T-helper 22 cell (primary cell): ENCODE measurements at places on chromosomes 6 and 20.

DNA sequence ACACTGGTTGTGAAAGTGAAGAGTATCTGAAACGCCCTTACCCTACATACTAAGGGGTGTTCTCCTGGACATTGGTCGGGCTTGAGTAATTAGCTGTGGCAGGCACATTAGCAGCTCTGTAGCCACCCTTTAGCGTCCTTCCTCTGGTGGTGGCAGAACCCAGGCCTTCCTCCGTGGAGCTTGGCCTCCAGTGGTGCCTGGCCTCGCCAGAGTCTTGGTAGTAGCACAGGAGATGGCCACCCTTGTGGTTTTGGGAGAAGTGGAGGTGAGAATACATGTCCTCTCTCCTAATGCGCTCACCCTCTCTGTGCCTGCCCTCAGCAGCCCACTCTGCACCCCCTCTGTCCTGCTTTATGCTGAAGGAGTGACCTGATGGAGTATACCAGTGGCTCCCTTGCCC, 17.6 kb upstream of the UQCC2 start:
- DNase-seq: no peak

GRCh38 chr6:155495011-155495768, 39.6 kb upstream of the NOX3 start:
- no peak for DNase-seq

- no peak for DNase-seq
These were observed 61.8 kb downstream of the NFATC2 start for GRCh38 chr20:51480507-51481270.

- no peak for DNase-seq
These were observed 20.0 kb upstream of the ASXL1 start for GRCh38 chr20:32337937-32338661.

DNA sequence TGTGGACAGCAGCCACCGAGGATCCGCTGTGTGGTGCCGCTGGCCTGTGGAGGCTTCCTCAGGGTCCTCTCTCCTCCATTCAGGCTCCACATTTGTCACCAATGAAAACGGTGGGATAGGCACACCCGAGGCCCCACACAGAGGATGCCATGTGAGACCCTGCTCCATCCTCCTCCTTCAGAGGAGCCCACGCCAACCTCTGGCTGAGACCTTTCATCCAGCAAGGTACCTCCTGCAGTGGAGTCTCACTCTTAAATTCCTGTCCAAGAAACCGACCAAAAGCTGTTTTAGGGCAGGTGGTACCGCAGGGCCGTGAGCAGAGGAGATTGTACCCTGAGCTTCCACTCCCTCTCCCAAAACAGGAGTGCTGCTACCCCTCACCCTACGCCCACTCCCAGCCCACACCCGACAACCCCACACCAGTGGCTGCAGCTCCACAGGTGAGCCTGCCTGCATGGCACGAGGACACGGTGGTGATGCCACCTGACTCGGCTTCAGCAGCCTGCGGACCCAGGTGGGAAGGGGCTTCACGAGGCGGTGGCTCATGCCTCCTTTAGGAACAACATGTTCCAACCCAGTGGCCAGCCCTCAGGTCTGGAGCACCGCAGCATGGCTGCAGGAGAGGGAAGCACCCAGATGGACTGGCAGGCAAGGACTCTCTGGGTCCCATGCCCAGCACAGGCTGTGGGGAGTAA, 237.6 kb upstream of the AFDN start:
- no peak for DNase-seq

GRCh38 chr6:29958921-29959320, 16.6 kb downstream of the HLA-A start:
- no peak for DNase-seq

- no peak for DNase-seq
These were observed 36.0 kb upstream of the KLHL31 start for GRCh38 chr6:53701333-53702218.

GRCh38 chr20:54353292-54353691, 122.1 kb upstream of the DOK5 start:
- no peak for DNase-seq

DNA sequence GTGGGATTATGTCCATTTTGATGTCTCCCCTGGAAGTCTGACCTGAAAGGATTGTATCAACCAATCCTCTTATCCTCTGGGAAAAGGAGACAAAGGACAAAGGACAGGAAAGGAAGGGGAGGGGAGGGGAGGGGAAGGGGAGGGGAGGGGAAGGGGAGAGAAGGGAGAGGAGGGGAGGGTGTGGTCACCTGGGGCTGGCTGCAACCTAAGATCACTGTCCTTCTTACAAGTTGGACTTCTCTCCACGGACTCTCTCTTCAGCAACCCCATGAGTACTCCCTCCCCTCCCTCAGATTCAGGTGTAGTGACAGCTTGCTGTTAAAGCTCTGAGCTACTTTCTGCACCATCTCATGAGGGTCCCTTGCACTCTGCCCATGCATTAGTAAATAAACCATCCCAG, 58.9 kb upstream of the KLHL31 start:
- no peak for DNase-seq

DNA sequence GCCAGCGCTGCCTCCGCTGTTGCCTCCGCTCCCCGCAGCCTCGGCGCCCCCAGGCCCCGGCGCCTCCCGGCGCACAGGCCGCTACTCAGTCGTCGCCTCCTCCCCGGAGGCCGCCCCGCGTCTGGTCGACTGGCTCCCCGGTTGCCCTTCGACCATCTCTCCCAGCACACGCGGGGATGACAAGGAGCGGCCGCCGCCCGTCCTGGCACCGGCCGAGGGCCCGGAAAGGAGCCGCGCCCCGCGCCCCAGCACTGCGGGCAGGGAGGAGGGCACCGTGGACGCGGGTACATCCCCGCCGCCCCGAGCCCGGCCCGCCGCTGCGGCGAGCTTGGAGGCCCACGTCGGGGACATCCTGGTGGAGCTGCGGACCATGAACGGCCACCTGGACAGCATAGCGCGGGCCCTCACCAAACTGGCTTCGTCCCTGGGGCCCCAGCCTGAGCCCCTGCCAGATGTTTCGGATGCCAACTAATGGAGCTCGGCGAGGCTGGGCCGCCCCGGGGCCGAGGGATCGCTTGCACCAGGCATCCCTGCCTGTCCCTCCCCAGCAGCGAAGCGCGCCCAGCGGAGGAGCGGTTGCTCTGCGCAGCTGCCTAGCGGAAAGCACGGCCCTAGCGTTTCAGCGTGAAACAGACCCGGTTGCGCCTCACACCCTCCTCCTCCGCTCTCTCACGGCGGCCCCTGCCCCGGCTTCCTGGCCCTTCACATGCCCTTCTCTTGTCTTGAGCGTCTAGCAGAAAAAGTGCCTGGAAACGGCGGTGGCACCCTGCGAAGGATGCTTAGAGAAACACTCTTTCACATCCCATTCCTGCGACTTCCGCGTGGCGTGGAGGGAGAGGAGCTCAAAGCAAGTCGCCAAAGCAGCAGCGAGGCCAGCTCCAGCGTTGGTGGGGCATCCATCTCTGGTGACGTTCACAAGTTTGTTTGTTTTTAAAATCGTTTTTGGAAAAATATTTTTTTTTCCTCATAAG, 285.8 kb upstream of the SUPT3H start:
- DNase-seq: no peak

GRCh38 chr6:78746457-78746856, 120.9 kb upstream of the IRAK1BP1 start:
- no peak for DNase-seq

- no peak for DNase-seq
These were observed 14.7 kb upstream of the ZNF831 start for GRCh38 chr20:59148701-59149493.

GRCh38 chr6:73481969-73482368, 20.4 kb downstream of the MTO1 start:
- DNase-seq: no peak

GRCh38 chr6:109103942-109104341, 8.6 kb downstream of the CEP57L1 start:
- DNase-seq: no peak

DNA sequence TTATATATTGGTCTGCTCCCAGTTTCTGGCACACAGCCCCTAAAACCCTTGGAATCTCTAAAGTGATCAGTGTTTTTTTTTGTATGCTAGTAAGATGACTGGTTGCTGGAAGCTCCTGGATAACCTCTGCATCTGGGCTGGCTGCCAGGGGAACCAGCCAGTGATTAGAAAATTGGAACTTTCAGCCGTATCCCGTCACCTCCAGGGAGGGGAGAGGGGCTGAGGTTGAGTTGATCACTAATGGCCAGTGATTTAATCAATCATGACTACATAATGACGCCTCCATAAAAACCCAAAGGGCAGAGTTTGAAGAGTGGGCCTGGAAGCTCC, 48.0 kb upstream of the NOP56 start:
- no peak for DNase-seq

DNA sequence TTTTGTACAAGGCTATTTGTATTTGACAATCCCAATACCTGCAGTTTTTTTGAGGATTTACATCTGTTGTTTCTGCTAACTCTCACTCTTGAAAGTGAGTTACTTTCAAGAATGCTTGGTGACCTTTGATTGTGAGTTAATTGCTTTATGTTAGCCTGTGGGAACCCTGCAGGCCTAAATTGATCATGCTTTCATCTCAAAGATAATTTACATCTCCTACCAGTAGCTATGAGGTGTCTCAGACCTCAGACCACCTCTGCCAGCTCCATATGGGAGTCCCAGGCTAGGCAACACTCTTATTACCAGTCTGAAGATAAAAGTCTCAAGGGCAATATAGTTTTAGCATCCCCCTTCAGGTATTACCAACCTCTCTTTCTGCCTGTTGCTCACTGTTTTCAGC, 116.4 kb upstream of the THEMIS start:
- no peak for DNase-seq

DNA sequence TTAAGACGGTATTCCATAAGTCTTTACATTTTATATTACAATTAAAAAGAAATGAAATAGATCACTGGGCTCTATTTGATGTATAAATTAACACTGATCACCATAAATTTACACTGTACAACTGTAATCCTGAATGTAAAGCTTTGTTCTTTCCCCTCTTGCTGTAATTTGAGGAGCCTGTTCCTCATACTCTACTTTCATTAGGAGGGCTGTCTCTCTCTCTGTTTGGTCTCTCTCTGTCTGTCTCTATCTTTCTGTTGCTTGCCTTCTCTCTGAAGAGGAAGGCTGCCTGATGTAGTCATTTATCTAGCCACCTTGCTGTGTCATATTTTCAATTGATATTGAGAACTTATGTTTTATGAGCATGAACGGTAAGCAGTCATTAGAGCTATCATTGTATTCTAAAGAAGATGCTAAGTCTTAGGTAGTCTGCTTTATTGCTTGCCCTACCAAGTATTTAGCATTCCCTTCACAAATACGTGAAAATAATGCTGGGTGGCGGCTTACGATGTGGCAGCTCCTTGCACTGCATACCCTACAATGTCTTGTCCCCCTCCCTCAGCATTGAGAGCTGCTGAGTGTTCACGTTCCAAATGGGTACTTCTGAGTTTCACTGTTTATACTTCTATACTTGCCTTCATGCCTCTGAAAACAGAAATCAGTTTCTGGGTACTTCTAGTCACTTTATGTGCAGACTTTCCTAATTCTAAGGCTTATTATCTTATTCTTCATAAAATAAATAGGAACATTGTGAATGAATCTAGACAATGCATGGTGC, 205.5 kb downstream of the NKAIN2 start:
- DNase-seq: no peak

- no peak for DNase-seq
These were observed 103.9 kb upstream of the SASH1 start for GRCh38 chr6:148238713-148239112.

DNA sequence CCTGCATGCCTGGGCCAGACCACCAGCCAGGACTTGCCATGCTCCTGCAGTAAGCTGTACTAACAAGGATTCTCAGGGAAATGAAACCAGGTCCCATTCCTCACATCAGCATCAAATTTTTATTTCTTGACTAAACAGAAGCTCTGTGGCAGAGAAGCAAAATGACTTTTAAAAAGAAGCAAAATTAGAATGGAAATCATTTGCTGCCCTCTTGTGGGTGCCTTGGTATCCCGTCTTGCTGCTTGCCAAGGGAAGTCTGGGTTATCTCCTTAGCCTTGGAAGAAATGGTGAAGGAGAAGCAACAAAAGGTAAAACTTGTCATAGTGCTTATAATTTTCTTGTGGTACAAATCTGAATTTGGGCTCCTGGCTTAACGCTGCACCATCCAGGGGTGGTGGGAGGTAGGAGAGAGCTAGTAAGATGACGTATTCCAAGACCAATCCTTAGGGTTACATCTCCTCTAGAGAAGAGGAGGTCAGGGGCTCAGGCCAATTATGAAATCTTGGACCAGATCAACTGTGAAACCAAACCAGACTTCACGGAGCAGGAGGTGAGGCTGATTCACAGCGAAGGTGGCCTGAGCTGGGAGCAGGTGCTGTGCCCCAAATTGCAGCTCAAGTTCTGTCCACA, 107.5 kb downstream of the FAXC start:
- no peak for DNase-seq

- no peak for DNase-seq
These were observed 168.1 kb upstream of the TOP1 start for GRCh38 chr20:40860487-40860902.

DNA sequence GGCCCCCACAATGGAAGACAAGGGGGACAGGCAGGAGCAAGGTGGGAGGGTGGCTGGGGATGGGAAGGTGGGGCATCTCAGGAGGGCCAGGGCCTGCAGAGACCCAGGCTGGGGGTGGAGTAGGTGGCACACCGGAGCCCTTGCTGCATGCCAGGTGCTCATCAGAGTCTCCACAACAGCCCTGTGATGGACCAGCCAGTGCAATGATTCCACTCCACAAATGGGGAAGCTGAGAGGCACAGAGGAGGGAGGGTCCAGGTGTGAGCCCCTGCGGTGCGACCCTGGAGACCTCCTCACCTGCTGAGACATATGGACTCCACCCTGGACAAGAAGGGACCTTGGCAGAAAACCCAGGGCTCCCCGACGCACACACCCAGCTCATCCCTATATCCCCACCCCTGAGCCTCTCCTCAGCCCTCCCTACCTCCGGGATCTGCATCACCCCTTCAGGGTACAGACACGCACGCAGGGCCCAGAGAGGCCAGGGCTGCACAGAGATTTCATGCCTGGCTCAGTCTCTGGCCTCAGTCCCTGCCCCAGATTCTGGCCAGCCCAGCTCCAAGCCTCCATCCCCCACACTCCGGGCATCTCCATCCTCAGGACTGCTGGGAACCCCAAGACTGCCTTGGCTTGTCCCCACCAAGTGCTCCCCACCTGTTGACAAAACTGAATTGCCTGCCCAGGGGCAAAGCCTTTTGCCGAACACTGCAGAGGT, 7.1 kb upstream of the GRM4 start:
- DNase-seq: no peak

GRCh38 chr20:36480456-36481048, 60.8 kb upstream of the MYL9 start:
- no peak for DNase-seq

GRCh38 chr20:64006902-64007301, 26.0 kb downstream of the PRPF6 start:
- no peak for DNase-seq

GRCh38 chr6:13924949-13925881, at the start of gene RNF182:
Gene RNF182 (plus strand): TSS chr6:13924952. CDS start chr6:13977120, 52,168 bp downstream.
- no peak for DNase-seq

DNA sequence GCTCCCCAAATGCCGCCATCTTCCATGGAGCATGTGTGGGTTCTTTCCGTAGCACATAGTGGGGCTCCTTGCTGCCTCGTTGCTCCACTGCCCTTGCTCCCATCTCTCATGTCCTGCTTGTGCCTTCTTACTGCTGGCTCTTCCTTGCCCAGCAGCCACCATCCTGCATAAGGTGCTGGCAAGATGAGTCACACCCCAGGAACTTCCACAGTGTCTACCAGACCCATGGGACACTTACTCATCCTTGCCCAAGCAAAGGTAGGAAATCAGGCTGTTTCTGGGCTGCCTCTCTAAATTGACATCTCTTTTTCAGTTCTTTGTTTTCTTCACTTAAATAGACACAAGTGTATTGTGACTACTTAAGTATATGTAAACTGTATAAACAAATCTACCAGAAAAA, 39.4 kb upstream of the RGS17 start:
- DNase-seq: no peak

GRCh38 chr6:32604434-32604877, 14.8 kb upstream of the HLA-DRB1 start:
- DNase-seq: no peak
